Bone marrow (tissue), 2 donors: ENCODE measurements at places on chromosomes 5 and 9.
A peak's percentile ranks its signal among the peaks of the same experiment; 100 is the strongest.

DNA sequence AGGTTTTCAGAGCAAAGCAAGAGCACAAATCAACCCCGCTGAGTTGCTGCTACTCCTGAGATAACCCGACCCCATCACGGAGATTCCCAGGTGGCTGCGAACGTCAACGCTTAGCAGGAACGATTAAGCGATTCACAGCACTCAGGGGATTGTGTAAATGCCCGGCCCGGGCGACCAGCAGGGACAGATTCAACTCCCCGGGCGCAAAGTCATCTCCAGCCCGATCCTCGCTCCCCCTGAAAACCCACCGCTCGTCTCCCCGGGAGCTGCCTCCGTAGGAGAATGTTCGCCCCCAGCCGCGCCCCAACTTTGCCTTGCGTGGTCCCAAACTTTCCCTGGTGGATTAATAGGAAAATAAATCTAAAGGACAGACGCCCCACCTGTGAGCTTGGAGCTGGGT lies 685 bp downstream of the SLC24A2 start:
- DNase-seq: no peak

- DNase-seq: no peak
Measured at GRCh38 chr5:370959-371810, 49.7 kb downstream of the AHRR start.

GRCh38 chr9:98550206-98550820 lies 158.4 kb downstream of the GABBR2 start:
- DNase-seq: no peak

DNA sequence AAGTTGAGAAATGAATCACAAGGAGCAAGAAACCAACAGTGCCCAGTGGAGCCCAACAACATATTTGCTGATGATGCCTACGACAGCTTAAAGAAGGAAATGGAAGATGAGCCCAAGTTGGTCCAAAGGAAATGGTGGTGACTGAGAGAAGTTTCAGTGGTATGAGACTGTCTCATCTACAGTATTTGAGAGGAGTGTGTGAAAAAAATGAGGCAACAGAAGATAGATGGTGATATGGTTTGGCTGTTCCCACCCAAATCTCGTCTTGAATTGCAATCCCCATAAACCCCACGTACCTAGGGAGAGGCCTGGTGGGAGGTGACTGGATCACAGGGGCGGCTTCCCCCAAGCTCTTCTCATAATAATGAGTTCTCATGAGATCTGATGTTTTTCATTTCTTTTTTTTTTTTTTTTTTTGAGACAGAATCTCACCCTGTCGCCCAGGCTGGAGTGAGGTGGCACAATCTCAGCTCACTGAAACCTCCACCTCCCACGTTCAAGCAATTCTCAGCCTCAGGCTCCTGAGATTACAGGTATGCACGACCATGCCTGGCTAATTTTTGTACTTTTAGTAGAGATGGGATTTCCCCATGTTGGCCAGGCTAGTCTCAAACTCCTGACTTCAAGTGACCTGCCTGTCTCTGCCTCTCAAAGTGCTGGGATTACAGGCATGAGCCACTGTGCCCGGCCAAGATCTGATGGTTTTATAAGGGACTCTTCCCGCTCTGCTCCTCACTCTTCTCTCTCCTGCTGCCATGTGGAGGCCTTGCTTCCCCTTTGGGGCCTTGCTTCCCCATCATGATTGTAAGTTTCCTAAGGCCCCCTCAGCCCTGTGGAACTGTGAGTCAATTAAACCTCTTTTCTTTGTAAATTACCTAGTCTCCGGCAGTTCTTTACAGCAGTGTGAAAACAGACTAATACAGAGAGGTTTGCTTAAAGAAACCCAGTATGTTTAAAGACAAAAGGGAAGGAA lies 30.2 kb downstream of the EFCAB9 start:
- DNase-seq: no peak

DNA sequence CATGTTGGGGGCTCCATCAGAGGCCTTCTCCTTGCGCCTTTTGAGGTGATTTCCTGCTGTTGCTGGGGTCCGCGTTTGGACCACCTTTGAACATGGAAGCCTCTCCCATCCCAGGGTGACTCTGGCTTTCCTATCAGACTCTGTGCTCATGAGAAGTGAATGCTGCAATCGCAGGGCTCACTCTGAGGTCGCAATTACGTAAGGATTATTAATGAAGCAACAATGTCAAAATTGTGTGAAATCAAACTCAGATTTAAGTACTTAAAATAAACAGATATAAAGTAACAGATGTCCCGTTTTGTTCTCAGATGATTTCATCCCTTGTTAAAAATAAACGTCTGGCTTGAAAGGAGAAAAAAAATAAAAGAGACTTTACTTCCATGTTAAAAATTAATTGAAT lies 634.2 kb downstream of the BNC2 start:
- no peak for DNase-seq

- DNase-seq: no peak
Measured at GRCh38 chr9:86754581-86755560, 192.4 kb downstream of the GAS1 start.

GRCh38 chr5:156824800-156825199 lies 25.3 kb upstream of the PPP1R2B start:
- DNase-seq: no peak

DNA sequence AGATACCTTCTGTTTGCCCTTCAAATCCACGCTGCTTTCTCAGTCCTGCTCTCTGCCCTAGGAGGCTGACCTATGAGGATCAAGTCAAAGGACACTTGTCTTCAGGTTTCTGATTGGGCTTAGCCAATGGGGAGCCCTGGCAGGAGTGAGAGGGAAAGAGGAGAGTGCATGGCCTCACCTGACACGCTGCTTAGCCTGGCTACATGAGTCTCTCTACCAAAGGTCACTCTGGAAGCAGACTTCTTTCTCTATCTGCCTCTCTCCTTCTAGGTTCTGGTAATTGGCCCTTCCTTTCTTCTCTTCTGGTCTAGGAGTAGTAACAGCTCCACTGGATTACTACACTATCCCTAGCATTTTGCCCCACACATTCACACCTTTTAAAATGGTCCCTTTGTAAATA lies 13.1 kb downstream of the ARSB start:
- no peak for DNase-seq

DNA sequence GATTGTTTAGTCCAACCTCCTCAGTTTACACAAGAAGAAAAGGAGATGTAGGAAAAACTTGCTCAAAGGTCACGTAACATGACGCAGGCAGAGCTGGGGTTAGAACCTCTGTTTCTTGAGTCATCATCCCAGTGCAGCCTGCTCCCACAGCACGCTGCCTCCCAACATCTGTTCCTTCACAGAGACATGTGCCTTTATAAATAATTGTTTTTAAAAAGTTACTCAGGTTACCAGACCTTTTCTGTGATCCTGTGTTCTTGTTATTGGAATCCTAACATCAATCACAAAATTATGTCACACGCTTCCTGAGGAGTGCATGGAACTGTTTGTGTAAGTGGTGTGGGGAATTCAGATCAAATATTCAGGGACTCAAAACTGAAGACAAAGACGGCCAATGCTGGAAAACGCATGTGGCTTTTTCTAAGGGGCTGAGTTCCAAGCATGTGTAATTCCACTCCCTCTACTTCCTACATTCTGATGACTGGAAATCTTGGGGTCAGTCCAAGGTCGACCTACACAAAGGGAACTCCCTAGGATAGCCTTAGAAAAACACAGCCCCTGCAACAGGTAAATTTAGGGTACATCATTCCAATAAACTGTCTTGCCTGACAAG lies 184.3 kb downstream of the TSSK1B start:
- no peak for DNase-seq

- DNase-seq: no peak
Measured at GRCh38 chr5:135242866-135243555, 156.0 kb downstream of the MACROH2A1 start.

GRCh38 chr5:8825139-8825757 lies 720.6 kb downstream of the SEMA5A start:
- DNase-seq: no peak

DNA sequence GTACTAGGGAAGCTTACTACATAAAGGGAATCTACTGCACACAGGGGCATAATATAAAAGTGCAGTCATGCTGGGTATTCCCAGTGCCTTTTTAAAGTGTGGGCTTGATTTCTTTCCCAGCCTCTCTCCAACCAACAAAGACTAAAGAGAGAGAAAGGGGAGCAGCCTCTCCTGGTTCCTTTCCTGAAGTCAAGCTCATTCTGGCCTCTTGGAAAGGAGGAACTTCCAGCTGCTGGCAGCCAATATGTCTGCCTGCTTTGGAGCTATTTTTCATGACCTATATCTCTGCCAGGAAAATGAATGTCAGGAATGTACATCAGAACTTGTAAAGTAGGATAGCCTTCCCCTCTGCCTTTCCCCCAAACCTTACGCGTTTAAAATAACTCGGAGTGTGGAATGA lies 57.1 kb downstream of the RAB3C start:
- no peak for DNase-seq

- DNase-seq: no peak
Measured at GRCh38 chr5:61311836-61312808, 19.9 kb upstream of the ZSWIM6 start.

- DNase-seq: no peak
Measured at GRCh38 chr5:149803641-149804468, 73.7 kb downstream of the PPARGC1B start.

GRCh38 chr5:73443829-73444498 lies 4.6 kb downstream of the FOXD1 start:
- DNase-seq: no peak

GRCh38 chr9:98944057-98944733 lies 488 bp downstream of the COL15A1 start:
- peak; percentile 7 for DNase-seq

GRCh38 chr9:35972093-35972492 lies 14.1 kb upstream of the OR2S2 start:
- DNase-seq: no peak

DNA sequence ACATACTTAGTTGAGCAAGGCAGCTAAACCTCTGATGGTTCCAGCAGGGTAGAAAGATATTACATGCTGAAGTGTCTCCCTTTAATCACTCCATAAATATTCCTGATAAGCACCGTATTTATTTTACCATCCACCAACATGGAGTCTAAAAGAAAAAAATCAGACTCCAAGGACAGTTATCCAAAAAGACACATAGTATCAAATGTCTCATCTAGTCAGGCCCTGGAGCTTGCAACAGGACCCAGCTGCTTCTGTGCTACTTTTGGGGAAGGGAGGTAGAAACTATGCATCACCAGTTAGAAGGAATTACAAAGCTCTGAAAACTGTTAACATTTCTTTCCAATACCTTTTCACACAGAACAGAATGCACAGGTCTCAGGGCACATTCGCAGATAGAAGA lies 88.1 kb downstream of the S1PR3 start:
- no peak for DNase-seq

DNA sequence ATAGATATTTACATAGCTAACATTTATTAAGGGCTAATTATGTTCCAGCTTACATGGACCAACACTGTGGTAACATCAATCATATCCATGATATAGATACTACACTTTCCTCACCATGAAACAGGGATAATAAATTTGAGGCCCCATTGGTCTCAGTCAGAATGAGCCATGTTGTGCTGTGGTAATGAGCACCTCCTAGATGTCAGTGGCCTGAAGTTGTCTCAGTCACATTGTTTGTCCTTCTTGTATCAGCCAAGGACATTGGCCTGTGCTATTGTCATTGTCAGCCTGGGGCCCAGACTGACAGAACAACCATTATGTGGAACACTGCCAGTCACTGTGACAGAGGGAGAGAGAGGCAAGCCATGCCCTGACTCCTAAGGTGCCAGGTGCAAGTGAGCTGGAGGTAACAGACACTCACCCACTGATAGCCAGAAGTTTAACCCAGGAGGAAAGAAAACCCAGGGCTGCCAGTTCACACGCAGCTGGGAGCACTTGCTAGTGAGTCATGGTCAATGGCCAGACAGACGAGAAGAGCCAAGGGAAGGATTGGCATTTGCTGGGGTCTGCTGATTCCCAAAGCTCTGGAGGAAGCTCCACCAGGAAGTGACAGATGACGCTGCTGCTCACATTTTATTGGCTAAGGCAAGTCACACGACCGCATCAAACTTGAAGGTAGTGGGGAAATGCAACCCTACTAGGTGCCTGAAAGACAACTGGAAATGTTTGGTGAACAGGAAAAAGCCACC lies 224.2 kb downstream of the MELK start:
- no peak for DNase-seq

- DNase-seq: no peak
Measured at GRCh38 chr5:120895660-120896059, 431.6 kb downstream of the PRR16 start.

DNA sequence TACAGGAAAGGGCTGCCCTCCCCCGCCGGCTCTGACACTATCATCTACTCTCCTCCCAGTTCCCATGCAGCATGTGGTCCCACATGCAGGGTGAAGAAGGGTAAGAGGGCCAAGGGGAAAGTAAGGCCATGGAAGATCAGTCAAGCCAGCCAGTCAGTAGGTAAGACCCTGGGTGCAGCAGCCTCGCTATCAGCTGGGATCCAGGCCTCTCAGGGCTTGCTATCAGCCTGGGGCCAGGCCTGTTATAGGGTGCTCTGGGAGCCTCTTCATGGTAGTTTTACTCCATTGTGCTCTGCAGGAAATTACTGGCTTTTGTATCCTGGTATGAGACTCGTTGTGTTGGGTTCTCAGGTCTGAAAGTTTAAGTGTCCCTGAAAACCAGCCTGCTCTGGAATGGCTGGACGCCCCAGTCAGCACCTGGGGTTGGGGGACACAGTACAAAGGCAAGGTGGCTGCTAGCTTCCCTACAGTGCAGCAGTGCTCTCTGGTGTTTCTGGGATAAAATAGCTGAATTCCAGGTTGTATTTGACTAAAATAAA lies 21.4 kb downstream of the SLC22A4 start:
- no peak for DNase-seq

DNA sequence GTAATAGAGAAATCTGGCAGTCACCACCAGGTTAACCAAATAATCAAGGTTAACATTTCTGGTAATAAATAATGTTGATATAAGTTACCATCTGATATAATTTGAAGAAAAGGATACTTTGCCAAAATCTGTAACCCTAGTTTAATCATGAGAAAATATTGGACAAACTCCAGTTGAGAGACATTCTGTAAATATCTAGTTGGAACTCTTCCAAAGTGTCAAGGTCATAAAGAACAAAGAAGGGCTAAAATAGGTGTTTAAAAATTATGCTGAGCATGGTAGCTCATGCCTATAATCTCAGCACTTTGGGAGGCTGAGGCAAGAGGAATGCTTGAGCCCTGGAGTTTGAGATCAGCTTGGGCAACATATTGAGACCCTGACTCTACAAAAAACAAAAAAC lies 253.3 kb downstream of the MRPS30 start:
- no peak for DNase-seq

GRCh38 chr5:11531811-11532555 lies 372.3 kb downstream of the CTNND2 start:
- no peak for DNase-seq

DNA sequence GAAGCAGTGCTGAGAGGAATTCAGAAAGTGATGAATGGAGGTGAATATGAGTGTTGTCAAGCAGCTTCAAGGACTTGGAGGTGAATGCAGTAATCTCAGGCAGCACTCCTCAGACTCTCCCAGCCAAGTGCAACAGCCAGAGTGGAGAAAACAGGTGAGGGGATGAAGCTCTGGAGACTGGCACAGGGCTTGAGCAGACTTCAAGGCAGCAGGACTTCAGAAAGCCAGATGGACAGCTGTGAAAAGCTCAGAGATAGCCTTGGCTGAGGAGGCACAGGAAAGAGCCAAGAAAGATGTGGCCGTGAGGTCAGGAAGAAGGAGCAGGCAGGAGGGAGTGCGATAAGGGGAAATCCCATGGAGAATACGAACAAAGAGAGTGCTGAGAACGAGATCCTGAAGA lies 194.9 kb downstream of the FBN2 start:
- no peak for DNase-seq
